AG08396 (cell line): ENCODE measurements at places on chromosomes 1 and 21.

DNA sequence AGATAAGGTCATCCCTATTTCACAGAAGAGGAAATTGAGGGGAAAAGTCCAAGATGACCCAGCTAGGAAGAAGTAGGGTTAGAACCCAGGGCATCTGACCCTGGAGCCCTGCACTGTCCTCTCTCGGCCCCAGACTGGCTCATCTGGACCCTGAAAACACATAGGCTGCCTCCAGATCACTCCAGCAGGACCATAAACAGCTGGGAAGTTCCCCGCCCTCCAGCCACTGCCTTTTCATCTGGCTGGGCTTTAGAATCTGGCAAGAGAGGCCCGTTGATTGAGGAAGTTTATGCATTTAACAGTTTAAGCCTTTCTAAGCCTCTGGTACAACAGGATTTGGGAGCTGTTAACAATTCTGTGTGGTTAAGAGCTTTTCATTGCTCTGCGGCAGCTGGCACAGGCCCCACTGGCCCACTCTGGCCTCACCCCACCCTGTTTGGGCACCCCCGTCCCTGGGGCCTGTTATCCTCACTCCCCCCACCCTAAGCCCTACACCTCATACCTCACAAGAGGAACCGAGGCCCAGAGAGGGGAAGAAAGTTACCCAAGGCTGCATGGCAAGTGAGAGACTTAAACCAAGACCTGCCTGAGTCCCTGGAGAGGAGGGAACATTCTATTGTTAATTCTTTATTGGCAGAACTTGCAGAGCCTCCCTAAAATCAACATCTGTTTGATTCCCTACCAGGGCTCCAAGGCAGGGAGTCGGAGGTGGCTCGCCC, 84.2 kb downstream of the EPHB2 start:
- peak; percentile 42 for DNase-seq

DNA sequence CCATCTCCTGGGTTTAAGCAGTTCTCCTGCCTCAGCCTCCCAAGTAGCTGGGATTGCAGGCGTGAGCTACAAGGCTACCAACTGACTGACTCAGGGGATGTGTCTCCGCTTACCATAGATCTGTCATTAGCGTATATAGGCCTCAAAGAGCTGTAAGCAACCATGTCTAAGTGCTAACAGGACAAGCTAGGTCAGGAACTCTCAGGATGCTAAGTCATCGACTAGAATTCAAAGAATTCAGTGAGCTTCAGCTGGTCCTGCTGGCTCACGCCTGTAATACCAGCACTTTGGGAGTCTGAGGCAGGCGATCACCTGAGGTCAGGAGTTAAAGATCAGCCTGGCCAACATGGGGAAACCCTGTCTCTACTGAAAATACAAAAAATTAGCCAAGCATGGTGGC, 29.5 kb downstream of the CAPN2 start:
- no peak for DNase-seq

- DNase-seq = no peak
Measured at GRCh38 chr1:21674957-21675356, 5.8 kb upstream of the RAP1GAP start.

- no peak for DNase-seq
Measured at GRCh38 chr1:115275216-115275615, 62.8 kb downstream of the NGF start.
